Dermis microvascular lymphatic vessel endothelial cell (primary cell): ENCODE measurements at places on chromosomes 3 and 15. TPM values are rescaled to one million over a fixed set of nuclear protein-coding genes. Genes with fewer than 3 reads are reported as not detected.

Gene PP2D1
- total RNA-seq: not detected in 2 replicates

Gene MYO1E
- 21.4 and 32.4 TPM in 2 replicates for total RNA-seq

GRCh38 chr15:51227940-51228732 is 110.3 kb downstream of the CYP19A1 start:
- DNase-seq: peak; percentile 60

DNA sequence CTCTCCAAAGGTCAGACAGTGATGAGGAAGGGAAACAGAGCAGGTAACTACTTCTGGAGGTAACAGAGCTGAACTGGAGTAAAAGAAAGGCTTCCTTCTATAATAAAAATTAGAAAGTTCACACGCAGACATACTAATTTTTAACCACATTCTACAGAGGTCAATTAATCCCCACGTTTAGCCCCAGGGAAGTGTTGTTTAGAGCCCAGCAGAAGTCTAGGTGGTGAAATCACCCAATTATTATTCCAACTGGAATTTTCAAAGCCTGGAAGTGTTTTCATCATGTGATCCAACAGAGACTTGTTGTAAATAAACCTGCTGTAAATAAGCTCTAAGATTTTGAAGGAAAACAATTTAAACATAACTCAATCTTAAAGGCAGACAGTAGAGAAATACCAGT is 6.8 kb downstream of the ALDH1A2 start:
- no peak for DNase-seq

DNA sequence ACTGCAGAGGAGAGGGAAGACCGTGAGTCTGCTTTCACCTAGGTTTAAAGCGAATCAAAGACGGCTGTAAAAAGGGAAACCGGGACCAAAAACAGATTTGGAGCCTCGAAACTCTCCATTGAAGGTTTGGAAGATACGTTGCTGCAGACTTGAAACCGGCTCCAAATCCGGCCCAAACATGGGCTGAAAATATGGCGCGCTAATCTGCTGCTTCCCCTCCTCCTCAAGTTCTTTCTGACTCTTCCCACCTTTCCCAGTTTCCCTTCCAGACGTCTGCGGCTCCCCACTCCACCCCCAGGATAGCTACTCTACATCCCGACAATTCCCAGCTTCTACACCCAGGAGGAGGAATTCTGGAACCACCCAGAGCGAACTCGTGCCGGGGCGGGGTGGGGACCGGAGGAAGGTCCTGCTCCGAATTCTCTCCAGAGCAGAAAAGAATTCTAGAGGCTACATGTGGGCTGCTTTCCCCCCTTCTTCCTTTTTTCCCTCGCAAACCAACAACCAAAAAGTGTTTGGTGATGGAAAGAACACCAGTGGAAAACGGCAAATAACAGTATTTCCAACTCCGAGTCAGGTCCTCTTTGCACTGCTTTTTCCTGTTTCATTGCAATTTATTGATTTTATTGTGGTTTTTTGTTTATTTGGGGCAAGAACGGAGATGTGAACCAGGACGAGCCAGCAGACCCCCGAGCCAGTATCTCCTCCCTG is 8.5 kb downstream of the EOMES start:
- DNase-seq: no peak

DNA sequence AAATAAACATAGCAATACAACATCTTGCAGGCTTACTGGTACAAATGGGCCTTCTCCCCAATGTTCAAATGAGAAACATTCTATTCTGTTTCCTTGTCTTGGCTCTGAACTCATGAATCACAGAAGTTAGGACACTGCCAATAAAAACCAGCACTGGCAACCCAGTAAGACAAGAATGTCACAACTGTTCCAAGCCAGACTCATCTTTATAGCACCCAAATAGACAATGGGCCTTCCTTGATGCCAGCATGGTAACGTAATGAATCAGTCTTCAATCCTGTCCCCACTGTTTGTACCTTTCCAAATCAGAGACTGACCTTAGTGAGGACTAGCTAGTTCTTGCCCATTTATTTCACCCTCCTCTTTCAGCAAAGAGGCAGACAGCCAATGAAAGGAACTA is 14.1 kb upstream of the RPS17 start:
- DNase-seq: no peak
